ENCODE measurements at places on chromosomes 5 and 9.

DNA sequence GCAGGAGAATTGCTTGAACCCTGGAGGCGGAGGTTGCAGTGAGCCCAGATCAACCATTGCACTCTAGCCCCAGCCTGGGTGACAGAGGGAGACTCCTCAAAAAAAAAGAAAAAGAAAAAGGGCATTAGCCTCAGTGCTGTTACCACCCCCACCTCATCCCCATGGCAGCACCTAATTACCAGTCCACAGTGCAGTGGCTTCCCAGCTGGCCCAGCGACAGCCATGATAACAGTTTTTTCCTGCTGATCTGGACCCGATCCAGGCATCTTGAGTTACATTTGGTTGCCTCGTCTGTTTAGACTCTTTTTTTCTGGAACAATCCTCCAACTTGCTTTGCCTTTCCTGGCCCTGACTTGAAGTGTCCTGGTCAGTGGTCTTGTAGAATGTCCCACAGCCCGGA, 24.4 kb downstream of the NCS1 start:
- peak; percentile 4 for DNase-seq

DNA sequence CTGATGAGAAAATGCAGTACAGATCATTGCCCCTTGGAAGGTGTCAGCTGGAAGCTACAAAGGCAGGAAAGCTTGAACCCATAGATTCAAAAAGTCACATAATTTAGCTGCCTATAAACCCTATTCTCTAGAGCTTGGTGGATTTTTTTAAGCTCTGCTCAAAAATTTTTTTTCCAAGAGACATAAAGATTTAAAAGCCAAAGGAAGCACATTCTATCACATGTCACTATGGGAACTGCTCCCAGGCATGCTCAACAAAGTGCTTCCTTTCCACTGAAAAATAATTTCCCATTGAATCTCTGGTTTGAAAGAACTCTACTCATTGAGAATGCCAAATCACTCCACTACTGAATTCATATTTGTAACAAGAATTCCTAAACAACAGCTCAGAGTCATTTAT, 419.8 kb downstream of the CETN3 start:
- no peak for DNase-seq

DNA sequence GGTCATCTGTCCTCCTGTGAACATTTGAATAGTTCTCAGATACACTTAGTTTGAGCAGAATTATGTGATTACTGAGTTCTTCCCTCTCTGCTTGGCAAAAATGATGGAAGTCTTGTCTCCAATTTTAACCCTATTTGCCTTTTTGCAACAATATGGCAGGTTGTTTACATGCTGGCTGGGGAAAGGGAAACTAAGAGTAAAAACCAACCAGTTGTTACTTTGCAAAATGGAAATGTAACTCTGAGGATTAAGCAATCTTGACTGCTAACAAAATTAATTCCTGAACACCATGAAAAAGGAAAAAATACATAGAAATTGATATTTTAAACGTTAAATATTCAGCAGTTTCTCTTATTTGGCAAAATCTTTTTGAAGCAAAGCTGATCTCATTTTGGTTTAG, 11.1 kb downstream of the SIT1 start:
- no peak for DNase-seq

DNA sequence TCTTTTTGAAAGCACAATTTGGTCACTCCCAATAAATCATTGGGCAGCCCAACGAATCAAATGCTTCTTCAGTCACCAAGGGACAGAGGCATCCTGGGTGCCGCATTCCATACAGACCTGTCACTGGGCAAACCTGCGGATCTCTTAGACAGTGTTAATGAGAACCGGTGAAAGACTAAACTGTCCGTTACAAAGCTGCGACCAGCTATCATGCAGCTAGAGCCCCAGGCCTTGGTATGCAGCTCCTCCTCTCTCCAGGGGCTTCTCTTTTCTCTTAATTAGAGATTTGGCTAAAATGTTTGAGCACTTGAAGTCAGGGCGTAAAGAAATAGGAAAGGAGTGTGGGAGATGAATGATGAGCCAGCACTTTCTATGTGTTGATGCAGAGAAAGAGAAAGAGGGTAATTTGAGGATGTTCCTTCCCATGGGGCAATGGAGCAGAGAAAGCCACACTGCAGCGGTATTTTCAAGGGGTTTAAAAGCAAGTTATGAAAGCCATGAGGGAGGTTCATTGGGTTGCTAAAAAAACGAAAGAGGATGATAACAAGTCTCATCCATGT, 175.3 kb downstream of the RFK start:
- no peak for DNase-seq

GRCh38 chr9:7443541-7443940, 356.0 kb downstream of the DMAC1 start:
- DNase-seq = no peak

DNA sequence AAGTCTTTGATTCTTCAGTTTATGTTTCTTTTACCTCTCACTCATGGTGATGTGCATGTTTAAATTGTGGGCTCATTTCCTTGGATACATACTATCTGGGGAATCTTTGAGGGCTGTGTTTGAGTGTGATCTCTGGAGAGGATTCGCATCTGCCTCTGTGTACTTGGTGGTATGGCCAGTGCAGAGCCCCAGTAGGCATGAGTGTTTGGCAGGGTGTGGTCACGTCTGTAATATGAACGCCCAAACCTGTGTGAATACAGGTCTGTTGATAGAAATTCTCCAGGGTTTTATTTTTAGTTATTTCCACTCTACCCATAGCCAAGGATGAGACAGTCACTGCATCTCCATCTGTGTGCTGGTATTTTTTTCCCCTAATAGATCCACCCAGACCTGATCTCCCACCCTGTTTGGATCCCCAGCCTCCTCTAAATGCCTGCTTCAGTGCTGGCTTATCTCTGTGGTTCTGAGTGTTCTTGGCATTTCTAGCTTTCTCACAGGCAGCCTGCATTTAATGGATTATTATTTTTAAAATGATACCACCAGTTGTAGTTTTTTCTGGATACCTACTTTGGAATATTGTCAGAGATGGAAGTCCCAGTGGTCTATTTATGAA, 37.5 kb downstream of the TJP2 start:
- no peak for DNase-seq

- DNase-seq = no peak
Measured at GRCh38 chr9:79240774-79241173, 331.0 kb upstream of the TLE4 start.

DNA sequence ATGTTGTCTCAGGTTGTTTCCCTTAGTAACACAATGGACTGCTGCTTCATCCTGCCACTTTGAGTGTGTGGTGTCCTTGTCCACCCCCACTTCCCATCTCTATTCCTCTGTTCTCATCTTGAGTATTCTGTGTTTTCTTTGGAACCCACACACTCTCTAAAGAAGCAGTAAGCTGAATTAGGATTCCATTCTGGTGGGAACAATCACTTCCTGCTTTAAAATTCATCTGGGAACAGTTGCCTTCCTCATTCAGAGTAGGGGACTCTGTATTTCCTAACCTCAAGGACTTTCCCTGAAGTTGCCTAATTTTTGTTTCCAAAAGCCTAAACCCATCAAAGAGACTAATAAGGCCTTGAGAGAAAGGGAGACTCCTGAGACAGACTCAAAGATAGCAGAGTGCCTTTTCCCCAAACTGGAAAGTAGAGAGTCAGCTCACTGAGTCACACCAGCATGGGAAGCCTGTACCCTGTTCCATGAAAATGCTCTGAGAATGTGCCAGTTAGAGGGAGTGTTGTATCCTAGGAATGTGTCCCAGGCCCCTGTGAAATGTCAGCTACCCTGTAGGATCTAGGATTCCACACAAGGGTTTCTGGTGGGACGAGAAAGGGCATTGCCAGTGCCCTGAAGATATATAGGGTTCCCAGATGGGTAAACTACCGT, 63.6 kb downstream of the CCDC192 start:
- DNase-seq = no peak

DNA sequence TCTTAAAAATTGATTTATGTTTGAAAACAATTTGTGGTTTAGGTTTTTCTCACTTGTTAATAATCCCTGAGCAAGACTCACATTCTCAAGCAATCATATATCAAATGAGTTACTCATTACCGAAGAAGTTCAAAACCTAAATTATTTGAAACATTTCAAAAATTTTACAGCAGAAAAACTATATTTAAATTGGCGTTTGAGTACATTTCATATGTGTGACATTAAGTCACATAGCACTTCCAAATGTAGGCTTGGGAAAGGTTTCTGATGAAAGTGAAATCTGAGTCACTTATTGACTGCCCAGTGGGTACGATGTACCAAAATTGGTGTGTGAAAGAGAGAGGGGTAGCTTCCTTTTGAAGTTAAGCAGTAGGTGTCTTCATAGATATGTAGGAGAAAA, 411.4 kb upstream of the SGCD start:
- no peak for DNase-seq

GRCh38 chr5:143921525-143922311, 109.8 kb downstream of the HMHB1 start:
- no peak for DNase-seq

GRCh38 chr5:44862808-44863207, 54.1 kb downstream of the MRPS30 start:
- peak; percentile 57 for DNase-seq

GRCh38 chr9:30116673-30117217, 2267.7 kb upstream of the ACO1 start:
- no peak for DNase-seq

GRCh38 chr9:109593612-109594011, 95.5 kb upstream of the PTPN3 start:
- DNase-seq = no peak

DNA sequence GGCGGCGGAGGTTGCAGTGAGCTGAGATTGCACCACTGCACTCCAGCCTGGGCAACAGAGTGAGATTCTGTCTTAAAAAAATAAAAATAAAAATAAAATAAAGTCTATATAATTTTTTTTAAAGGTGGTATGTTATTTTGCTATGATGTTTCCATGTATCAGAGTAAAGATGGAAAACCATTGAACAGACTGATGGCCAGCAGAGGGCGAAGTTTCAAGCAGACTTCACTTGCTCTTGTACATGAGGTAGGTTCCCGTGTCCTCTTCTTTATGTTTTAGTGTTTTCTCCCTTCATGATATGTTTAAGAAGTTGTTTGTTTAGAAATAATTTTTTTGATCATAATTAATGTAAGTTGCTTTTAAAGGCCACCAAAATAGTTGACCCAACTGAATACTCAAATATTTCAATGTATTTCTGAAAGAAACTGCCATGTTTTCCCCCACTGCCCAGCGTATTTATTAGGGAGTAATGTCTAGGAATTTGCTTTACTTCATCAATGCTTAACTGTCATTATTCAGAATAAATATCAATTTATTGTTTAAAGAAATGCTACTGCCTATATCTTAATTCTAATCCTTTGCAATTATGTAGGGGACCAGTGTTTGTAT, 146.4 kb downstream of the HACD4 start:
- peak; percentile 30 for DNase-seq

- peak; percentile 33 for DNase-seq
Measured at GRCh38 chr5:146745931-146746577, 132.5 kb downstream of the PPP2R2B start.

DNA sequence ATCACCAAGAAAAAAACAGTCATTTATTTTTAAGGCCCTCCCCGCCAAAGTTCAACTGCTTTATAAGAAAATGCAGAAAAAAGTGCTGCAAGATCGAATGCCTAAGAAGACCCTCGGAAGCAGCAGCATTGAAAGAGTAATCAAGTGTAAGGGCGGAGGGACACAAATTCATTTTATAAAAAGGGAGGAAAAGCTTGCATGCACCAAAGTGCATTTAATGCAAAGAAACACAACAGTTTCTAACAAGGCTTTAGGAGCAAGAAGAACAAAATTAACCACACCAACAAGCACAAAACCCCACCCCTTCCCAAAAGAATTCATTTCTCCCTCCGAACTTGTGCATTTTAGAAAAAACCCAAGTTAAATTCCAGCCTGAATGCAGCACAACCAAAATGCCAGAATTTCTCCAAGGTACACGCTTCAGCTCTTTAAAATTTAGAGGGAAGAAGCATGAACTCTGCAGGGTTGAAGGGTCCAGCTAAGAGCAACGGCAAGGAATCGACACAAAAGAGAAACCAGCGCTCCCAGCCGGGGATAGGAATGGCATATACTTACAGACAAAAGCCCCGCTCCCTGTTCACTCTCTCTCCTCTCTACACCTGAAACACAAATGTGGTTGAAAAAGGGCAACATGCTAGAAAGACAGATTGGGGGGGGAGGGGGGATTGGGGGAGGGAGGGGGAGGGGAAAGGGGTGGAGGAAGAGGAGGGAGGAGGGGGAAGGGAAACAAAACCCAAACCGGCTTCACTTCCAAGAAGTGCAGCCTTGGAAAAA, at the start of gene NREP:
Gene NREP, minus strand, starts transcription at position 614 of the 774 bp plus-strand sequence. CDS start 1,422 bp downstream, outside the sequence.
- DNase-seq = no peak

DNA sequence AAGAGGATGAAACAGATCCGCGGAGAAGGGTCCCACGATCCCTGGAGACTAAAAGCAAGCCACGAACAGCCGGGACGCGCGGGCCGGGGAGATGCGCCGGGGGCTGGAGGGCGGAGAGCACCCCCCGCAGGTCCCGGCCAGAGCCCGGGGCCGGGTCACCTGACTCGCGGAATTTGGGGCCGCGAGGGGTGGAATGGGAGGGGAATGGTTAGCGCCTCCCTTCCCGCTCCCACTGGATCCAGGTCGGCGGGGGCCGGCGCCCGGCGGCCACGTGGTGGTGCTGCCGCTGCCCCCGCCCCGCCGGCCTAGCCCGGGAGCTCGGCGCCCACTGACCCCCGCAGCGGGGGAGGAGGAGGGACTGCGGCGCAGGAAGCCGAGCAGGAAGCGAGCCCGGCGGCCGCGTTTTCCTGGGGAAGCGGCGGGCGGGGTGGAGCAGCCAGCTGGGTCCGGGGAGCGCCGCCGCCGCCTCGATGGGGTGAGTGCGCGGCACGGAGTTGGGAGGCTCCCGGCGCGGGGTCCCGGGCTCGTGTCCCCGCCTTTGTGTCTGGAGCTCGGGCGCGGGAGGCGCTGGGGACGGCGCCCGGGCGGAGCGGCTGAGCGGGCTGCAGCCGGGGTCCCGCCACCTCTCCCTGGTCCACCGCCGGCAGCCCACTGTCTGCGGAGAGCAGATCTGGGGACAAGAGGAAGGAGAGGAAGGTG, at the start of gene RAI14:
Gene RAI14, plus strand, starts transcription at position 328 of the 699 bp plus-strand sequence. CDS start 30,592 bp downstream, outside the sequence.
- DNase-seq = peak; percentile 28

GRCh38 chr5:75058986-75059535, 6.7 kb upstream of the GCNT4 start:
- DNase-seq = no peak

GRCh38 chr5:69288688-69289087, 43.9 kb downstream of the CCDC125 start:
- DNase-seq = no peak

DNA sequence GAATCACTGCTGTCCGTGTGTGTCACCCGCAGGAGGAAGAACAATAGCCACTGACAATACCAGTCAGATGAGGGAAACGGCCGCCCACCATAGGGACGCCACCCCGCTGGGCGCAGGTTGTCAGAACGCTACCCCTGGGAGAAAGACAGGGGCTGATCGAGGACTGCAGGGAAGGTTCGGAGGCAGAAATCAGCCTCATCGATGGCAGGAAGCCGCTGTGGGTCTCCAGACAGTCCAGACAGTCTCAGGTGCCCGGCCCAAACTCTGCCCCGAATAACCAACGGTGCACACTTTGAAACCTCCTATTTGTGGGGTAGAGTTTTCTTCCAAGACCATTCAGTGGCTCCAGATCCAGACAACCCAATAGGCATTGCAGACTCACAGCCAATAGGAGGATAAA, 181.5 kb downstream of the ROR2 start:
- no peak for DNase-seq

- no peak for DNase-seq
Measured at GRCh38 chr9:135156525-135157510, 69.3 kb downstream of the OLFM1 start.

GRCh38 chr5:128432913-128433440, 105.1 kb downstream of the FBN2 start:
- DNase-seq = no peak

Measured in NCI-H446 treated with DMSO at 0.1 percent for 48 hours (cell line).